SK-MEL-5 (cell line): ENCODE measurements at places on chromosomes 3 and 15. TPM values are rescaled to one million over a fixed set of nuclear protein-coding genes. Genes with fewer than 3 reads are reported as not detected.
A peak's percentile ranks its signal among the peaks of the same experiment; 100 is the strongest.

DNA sequence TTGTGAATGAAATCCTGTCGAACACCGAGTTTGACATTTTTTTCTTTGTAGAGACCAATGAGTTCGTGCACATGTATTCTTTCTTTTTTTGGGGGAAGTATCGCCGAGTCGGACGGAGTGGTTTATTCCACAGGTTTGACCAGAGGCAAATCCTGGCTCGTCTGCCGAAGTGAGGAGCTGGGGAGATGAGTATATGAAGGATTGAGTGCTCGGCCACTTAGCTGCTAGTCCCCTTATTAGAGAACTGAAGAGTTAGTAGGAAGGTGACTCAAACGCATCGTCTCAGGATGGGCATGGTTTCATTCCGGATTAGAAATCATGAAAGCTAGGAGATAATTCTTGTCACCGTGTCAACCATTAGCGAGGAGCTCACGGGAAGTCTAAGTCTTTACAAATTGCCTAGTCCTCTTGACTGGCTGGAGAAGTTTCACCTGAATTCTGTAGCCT lies 154.7 kb upstream of the GOLIM4 start:
- no peak for DNase-seq

Gene CELF6
- total RNA-seq = 0.24 TPM in 1 of 2 replicates, not detected in the other

GRCh38 chr3:44280631-44281030 lies 38.9 kb downstream of the TOPAZ1 start:
- no peak for DNase-seq

DNA sequence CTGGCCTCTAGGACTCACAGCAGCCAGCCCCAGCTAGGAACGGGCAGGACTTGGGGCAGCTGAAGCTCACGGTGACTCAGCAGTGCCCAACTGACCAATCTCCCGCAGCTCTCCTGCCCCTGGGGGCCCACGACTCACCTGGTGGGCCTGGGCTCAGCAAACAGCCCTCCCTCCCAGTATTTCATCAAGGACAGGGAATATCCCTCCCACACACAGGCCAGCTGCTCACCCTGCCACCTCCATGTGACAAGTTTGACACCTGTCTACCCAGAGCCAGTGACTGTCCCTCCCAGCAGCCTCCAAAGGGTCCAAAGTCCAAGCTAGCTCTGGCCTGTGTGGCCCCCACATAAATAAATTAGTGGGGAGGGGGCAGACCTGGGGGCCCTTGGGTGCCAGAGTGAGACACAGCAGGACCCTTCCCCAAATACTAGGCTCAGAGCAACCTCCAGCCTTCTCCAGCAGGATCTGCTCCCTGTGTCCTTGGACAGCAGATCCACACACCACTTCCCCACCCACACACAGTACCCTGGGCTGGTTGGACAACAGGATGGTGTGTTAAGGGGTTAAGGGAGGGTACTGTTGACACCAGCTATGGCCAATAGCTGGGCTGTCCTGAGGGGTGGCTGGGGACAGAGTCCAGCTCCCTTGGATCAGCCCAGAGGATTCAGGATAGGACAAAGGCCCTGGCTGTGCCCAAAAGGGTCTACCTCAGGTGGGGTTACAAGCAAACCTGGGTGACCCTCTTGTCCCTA lies 4.3 kb downstream of the GNAT1 start:
- no peak for DNase-seq

GRCh38 chr15:101556273-101556672 lies 66.8 kb upstream of the PCSK6 start:
- no peak for DNase-seq

Gene CHRNB4
- total RNA-seq = 0.05 and 0.08 TPM in 2 replicates

Gene MORC1
- 0.11 TPM in 1 of 2 replicates, not detected in the other for total RNA-seq

Gene STAC
- 2.2 TPM in 1 of 2 replicates, not detected in the other for total RNA-seq

DNA sequence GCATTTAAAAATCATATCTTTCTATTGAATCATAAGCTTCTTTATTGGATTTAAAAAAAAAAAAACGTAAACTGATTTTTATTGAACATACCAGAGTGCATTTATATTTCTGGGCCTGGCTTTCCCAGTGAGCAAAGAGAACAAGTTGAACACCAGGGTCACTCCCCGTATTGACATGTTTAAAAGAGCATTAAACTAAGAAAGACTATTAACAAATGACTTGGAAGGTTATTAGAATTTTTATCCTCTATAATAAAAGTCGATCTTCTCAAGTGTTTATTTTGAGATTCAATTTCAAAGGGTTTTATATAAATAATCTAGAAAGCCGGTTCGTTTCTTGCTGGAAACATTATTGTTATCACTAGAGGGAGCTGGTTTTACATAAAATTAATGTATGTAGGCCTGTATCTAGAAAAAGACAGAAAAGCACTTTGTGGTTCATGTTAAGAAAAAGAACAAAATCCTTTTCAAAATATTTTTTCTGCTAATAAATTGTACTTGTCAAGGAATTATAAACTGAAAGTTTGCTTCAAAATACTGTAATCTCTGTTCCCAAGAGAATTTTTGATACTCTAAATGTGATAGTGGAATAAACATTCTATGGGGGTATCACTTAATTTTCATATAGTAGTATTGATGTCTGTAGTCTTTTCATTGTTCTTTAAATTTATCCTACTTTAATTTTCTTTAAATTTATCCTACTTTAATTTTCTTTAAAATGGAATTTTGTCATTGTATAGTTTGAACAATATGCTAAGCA lies 321.8 kb upstream of the MME start:
- DNase-seq = peak; percentile 51

GRCh38 chr3:190673148-190673547 lies 159.3 kb downstream of the IL1RAP start:
- DNase-seq = no peak

DNA sequence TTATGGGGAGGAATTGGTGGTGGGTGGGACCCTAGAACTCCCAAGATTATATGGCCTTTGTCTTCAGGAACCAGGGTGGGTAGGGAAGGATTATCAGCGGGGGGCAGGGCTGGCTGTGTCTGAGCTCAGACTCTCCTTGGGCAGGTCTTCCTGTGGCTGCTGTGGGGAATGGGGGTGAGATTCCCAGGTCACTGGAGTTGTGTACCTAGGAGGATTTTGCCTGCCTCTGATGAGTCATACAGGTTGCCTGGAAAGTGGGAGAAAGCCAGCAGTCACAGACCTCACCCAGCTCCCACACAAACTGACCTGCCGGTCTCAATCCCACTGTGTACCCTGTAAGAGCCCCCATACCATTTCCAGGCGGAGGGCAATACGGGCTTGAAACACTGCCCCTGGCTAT lies 209.9 kb upstream of the CNTN3 start:
- no peak for DNase-seq

DNA sequence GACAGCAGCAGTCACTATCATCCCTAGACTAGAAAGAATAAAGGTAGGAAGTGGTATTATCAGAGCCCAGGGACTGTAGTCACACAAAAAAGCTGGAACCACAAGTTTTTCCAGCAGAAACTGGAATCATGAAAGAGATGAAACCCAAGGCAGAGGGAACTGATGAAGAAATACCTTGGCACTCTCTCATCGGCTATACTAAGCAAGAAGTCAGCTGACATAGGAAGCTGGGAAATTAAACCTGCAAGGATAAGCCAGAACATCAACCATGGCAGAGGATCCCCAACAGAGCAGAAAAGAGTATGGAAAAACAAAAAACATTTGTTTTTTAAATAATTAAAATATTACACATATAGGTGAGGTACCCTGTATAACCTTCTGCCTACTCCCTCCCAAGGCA lies 86.5 kb downstream of the AQR start:
- DNase-seq = no peak

Gene ROPN1
- 33.4 and 37.8 TPM in 2 replicates for total RNA-seq

GRCh38 chr15:67176195-67176971 lies 78.1 kb downstream of the AAGAB start:
- DNase-seq = no peak

GRCh38 chr3:50124052-50124799 lies 30.9 kb upstream of the SEMA3F start:
- no peak for DNase-seq

DNA sequence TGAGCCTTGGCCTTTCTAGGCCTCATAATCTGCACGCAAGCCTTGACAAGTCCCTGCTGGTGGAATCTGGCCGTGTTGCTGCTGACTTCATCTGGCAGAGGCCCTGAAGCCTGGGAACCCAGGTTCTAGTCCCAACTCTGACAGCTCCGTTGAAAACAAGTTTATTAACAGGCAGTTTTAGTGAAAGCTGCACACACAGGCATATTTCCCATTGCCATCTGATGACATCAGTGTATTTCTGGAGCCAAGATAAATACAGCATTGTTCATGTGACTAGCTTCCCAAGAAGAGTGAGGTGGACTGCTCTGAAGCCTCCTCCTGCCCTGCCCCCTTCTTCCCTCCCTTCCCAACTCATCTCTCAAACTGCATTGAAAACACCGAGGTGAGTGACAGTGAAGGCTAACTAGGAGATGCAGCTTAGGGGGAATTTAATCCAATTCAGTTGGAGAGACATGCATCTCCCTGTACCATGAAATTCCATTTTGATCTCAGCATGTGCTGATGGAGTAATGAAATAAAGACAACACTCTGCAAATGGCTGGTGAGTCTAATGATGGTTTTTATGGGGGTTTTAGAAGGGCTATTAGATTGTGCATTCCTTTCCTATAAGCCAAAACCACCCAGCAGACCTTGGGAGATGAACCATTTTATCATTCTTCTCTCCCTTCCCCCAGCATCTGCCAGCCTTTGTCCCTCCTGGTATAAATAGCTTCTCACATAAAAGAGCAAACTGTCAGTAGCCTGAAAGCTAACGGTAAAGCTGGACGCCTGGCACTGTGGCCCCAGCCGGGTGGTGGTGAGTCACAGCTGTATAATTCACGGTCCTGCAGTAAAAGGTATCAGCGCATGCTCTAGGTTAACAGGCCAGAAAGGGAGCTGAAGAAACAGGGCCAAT lies 38.0 kb downstream of the PRICKLE2 start:
- peak; percentile 52 for DNase-seq

- DNase-seq = peak; percentile 34
These were observed 3.2 kb downstream of the PTPRG start for GRCh38 chr3:61564395-61565059.

Gene CORO2B
- total RNA-seq = 0.13 TPM in 1 of 2 replicates, not detected in the other

GRCh38 chr3:30347679-30348216 lies 258.7 kb upstream of the TGFBR2 start:
- DNase-seq = no peak

Gene GOLGA8J
- total RNA-seq = 0.16 TPM in 1 of 2 replicates, not detected in the other

Gene CPLX3
- not detected in 2 replicates for total RNA-seq
